ENCODE measurements at places on chromosomes 12 and 14.

GRCh38 chr14:65329911-65330310, 82.6 kb upstream of the FUT8 start:
- DNase-seq = no peak

DNA sequence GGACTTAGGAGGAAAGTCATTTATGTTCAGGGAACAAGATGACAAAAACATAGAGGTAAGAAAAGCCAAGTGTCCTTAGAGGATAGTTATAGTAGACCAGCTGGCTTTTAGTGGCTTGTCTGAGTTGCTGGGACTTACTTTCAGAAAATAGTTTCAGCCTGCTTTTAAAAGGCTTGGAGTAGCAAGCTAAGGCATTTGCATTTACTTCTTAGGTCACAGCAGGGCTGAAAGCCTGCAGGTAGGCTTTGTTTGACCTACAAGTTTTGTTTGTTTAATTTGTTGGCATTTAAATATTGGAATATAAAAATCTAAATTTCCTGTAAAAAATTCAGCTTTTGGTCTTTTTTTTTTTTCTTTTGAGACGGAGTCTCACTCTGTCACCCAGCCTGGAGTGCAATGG, 5.1 kb downstream of the ACSS3 start:
- no peak for DNase-seq

DNA sequence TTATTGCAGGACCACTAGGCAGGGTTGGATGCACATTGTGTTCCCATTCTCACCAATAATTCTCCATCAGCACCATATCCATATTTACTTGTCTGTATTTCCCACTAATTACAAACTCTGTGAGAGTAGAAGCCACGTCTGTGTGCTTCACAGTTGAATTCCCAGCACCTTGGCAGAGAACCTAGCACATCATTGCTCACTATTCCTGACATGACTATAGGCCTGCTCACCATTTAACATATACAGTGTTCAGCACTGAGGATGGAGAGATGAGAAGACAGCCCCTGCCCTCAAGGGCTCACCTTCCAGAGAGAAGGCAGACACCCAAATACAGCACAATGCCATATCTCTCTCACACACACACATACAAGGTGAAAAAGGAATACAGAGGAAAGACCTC, 5.0 kb downstream of the DAD1 start:
- DNase-seq = no peak

DNA sequence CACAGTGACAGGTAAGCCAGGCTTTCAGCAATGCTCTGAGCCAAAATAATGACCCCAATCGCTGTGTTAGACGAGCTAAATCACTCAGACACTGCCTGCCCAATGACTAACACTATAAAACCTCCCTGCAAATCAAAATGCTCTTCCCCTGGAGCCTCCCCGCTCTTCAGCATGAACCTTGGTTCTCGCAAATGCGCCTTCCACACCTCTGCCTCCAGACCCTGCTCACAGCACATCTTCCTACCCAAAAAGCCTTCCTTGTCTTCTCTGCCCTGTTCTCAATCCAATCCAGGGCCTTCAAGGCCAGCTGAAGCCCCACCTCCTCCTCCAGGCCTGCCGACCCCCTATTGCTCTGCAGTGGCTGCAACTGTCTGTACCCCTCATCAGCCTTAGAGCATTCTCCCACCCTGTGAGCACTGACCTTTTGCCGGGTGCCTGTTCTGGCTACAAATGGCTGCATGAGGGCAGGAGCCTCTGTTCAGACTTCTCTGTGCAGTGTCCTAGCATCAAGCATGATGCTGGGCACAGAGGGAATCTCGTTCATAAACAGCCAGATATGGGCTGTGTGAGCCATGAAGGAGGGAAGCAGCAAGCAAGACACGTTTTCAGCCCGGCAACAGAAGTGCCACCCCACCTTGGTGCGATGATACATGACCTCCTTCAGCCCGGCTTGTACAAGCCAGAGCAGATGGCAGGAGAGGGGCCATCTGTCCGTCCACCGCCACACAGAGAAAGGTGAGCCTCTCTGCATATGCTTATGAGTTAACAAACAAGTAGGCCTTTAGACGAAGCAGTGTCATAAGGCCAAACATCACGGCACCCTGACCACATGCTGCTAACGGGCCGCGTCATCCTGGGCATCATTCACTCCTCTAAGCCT, 64.5 kb upstream of the DDX11 start:
- DNase-seq = no peak

DNA sequence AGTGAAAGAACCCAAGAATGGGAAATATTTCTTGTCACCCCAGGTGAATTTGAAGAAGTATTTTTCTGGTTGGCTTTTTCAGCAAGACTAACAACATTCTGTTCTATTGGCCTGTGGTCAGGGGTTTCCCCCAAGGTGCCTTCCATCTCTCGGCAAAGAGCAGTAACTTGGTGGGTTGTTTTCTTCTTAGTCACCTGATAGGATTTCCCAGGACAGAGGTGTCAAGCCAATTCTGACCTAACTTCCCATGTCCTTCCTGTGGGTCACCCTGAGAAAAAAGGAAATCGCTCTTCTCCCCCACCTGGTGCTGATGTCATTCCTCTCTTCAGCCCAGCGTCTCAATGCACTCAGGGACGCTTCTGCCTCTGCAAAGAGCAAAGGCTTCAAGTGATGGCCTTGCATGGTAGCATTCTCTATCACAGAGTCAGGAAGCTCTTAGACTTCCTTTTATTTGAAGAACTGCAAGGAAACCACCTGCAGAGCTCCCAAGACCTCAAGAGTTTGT, 16.1 kb upstream of the IFNG start:
- DNase-seq = no peak

DNA sequence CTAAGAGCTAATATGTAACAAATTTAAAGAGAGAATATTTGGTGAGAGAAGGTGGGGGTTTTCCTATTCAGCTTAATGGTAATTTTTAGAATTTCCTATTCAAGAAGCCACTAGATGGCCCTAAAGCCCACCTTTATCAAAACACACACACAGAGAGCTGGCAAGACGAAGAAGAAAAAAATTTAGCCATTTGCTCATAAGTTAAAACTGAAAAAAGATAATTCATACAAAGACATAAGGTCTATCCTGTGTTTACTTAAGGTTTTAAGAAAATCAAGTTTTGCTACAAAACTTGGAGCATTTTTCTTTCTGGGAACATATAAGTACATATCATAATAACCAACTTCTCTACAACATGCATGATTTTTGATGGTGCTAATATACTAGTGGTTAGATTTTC, 46.8 kb upstream of the PCED1B start:
- DNase-seq = peak; percentile 62

- no peak for DNase-seq
Observed at GRCh38 chr12:10362828-10363657, 26.8 kb downstream of the KLRK1 start.

- DNase-seq = no peak
Observed at GRCh38 chr14:90759370-90760077, 56.7 kb downstream of the TTC7B start.

- no peak for DNase-seq
Observed at GRCh38 chr14:25698111-25698510, 648.2 kb upstream of the STXBP6 start.

DNA sequence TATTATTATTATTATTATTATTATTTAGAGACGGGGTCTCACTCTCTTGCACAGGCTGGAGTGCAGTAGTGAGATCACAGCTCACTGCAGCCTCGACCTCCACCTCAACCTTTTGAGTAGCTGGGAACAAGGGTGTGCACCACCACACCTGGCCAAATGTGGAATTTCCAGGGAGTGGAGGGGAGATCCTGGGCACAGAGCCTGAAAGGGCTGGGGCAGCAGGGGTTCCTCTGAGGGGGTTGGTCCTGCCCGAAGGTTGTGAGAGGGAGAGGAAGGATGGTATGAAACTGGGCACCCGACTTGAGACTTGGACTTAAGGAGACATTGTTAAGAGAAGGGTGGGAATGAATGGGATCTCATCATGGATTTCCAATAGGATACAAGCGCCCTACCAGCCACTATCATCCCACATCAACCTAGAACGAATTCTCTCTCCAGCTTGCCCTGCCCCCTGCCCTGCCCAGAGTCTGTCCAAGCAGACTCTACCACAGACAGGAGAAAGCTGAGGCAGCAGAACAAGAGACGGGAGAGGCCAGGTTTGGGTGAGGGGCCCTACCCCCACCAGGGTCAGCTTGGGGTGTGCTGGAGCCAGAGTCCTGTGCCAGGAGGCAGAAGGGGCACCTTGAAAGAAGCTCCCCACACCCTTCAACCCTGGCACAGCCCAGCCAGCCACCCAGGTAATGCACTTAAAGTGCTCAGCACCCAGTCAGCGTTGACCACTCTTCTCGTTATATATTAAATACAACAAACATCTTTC, 2.4 kb upstream of the DYNC1H1 start:
- no peak for DNase-seq

DNA sequence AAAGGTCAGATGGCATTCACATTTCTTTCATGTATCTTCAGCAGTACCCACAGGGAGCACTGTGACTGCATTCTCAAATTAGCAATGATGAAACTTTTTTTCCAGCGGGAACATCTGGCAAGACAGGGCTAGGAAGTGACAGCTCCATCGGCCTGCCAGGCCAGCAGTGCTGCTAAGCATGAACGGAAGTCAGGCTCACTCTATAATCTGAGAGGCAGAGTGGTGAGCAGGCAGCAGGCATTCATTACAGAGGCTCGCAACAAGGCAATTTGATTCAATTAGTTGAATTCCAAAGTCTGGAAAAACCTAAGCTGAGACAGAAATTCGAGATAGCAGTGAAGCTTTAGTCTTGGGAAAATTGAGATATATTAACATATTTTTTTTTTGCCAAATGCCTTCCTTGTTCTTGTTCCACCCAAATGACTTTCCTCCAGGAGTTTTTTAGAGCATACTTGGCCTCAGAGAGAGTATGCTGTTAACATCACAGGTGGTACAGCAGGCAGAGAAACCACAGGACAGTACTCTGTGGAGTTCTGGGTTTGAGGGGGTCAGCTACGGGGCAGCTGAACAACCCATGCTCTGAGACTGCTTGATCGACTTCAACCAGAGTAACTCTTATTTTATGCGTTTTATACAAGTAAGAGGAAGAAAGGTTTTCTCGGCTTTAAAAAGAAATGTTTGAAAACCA, 414.9 kb downstream of the APAF1 start:
- no peak for DNase-seq

- no peak for DNase-seq
Observed at GRCh38 chr14:31207287-31207754, 272 bp downstream of the HECTD1 start.

GRCh38 chr12:80472911-80473500, 29.0 kb downstream of the PTPRQ start:
- DNase-seq = peak; percentile 28

DNA sequence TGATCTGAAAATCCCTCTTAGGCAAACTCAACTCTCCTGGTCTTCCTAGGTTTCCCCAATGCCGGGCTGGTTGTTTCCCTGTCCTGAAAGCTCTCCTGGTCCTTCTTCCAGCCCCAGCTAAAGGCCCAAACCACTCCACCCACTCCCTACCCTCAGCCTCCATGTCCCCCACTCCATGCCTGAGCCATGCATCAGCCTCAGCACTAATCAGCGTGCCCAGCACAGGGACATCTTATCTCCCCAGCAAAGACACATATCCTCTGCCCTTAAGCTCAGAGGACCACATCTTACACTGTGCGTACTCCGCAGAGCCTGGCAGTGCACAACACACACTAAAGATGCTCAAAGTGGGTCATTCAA, 25.9 kb downstream of the ACTN1 start:
- no peak for DNase-seq

- DNase-seq = no peak
Observed at GRCh38 chr12:9730591-9730990, 2.3 kb downstream of the CLECL1 start.

DNA sequence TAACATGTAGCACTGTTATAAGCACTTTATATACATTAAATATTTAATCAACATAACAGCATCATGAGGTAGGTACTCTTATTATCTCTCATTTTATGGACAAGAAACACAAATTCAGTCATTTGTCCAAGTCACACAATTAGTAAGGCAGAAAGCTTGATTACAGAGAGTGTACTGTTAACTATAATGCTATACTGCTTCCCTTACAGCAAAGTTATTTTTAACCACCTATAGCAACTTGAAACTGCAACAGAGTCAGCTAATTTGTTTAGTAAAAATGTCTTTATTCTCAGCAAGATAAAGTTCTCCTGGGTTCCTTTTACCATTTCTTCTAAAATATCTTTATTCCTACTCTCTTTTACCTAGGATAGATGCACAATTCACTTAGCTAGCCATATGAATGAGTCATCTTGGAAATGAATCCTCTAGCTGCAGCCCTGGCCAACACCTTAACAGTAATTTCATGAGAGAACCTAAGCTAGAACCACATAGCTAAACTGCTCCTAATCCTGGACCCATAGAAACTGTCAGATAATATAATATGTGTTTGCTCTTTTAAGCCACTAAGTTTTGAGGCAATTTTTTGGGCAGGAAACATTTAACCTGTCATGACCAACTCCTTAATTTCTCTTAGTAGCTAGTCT, 90.2 kb upstream of the HECTD1 start:
- DNase-seq = no peak

DNA sequence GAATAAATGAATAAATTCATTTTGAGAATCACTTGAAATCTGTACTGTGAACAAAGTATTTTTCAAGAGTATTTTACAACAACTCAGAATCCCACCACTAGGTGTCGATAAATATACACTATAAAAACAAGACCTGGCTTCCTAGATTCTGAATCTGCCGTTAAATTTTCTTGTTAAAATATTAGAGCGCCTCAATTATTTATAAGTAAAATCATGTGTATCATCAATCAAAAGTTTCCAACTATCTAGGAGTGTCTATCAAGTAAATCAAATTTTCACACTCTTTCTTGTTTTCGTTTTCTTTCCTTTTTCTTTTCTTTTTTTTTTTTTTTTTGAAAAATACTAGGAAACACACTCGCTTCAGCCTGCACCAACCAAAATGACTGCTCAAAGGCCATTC, 179.2 kb upstream of the DCN start:
- DNase-seq = peak; percentile 21

- DNase-seq = no peak
Observed at GRCh38 chr14:94193776-94194175, 19.7 kb downstream of the PPP4R4 start.

DNA sequence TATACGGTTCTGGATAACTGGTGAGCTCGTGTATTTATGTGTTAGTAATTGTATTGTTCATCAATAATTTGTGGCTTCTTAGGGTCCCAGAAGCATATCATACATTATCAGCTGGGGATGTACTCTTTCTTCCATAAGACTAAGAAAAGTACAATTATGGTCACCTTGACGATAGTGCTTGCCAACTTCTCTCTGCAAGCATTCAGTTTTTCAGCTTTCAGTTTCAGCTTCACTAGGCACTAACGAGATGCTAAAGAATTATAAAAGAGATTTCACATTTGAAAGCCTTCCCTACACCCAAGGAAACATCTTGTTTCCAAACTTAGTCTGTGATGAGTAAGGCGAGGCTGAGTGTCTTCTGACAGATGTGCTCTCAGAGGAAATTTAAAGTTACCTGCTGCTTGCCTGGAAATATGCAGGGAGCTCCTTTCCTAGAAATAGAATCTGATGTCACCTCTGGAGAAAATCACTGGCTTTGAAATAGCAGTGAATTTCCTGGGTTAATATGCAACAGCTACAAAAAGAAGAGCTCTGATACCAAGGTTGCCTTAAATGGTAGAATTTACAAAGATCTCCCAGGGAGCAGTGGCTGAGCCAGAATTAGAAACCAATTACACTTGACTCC, 1419.9 kb upstream of the TMEM132C start:
- DNase-seq = no peak

Data from SHP77 (cell line).